ENCODE measurements at places on chromosomes 2 and 18. TPM values are rescaled to one million over a fixed set of nuclear protein-coding genes. Genes with fewer than 3 reads are reported as not detected.

- no peak for DNase-seq
These were observed 3.9 kb upstream of the DHRS9 start for GRCh38 chr2:169065422-169065821.

DNA sequence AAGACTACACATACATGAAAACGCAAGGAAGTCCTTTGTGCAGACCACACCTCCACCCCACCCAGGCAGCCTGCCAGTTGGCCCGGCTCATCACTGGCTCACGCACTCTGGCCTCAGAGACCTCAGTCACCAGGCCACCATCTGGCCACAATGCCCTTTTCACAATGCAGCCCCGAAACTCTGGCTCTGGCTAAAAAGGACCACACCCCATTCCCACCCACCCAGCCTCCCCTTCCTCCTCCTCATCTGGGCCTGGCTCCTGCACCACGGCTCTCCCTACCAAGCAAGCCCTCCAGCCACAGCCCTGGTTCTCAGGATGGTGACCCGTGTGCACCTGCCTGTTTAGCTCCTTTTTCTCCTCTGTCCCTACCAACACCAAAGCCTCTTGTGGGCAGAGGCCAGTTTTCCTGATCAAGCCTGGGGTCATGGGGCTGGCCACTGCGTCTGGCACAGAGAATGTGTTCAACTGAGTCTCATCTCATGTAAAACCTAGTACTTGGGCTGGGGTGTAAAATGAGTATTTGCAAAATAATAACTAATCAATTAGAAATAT lies 7.4 kb downstream of the HDAC4 start:
- no peak for DNase-seq

INPP5D gene
- 29.1 TPM for total RNA-seq

CDH7 gene
- total RNA-seq, result not detected

- DNase-seq, result no peak
These were observed 215.2 kb downstream of the RAD51AP2 start for GRCh38 chr2:17303054-17303453.

FSIP2 gene
- under 0.01 TPM for total RNA-seq

SUMO1 gene
- total RNA-seq, result 46.9 TPM

- DNase-seq, result no peak
These were observed 19.7 kb downstream of the OSBPL6 start for GRCh38 chr2:178213991-178214390.

COLEC12 gene
- 81.3 TPM for total RNA-seq

- DNase-seq, result no peak
These were observed 8.4 kb downstream of the ST8SIA5 start for GRCh38 chr18:46748466-46748865.

DNA sequence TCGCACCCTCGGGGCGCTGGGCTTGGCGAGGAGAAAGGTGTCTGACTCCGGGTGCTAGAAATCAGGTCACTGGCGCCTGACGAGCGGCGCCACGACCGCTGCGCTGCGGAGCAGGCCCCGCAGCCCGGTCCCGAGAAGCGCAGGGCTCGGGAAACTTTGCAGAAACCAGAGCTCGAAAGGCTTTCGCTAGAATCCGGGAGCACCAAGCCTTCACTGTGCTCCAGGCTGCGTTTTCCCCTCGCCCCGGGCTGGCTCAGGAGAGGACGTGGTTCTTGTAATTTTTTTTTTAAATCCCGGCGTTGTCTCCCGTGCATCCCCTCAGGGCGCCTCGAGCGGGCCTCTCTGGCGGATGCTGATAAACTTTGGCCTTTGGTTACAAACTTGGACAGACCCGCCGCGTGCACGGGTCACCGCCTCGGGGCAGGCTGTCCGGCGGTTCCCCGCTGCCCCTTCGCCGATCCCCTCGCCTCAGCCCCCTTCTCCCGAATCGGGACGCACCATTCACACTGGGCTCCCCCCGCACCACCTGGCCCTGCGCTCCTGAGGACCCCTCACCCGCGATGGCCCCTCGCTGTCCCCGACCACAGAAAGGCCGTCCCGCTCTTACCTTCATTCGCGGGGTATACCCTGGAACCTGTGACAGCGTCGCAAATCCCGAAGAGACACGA lies 419 bp downstream of the EPHA4 start:
- peak; percentile 24 for DNase-seq

- DNase-seq, result no peak
These were observed 65.0 kb downstream of the UGGT1 start for GRCh38 chr2:128155970-128156369.

DNA sequence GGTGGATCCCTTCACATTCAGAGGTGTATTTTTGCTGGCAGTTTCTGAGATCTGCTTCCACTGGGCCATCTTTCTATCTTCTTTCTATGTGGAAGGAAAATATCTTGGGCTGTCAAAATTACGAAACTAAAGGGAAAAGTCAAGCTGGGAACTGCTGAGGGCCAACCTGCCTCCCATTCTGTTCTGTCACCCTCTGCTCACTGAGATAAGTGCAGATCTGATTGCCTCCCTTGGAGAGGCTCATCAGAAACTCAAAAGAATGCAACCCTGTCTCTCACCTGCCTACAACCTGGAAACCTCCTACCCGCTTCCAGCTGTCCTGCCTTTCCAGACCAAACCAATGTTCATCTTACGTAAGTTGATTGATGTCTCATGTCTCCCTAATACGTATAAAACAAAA lies 26.5 kb downstream of the RAX start:
- DNase-seq, result no peak

GRCh38 chr2:237863102-237863511 lies 3.7 kb downstream of the RAMP1 start:
- DNase-seq, result peak; percentile 25

SLC4A3 gene
- 3.0 TPM for total RNA-seq

GRCh38 chr2:26519396-26520147 lies 41.6 kb upstream of the OTOF start:
- no peak for DNase-seq

DNA sequence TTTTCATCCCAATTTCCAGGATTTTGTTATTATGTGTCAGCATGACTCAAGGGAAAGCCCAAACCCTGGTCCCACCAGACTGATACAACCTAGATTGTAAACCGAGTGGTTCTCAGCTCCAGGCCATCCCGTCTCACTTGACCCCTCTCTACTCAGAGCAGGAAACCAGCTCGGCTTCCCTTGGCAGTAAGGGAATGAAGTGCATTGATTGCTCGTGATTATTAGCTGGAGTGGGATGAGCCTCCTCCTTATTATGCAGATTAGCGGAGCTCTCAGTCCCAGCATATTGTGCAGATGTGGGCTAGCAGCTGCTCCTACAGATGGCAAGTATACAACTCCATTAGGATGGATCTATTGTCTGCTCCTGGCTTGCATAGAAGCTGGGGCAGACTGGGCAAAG lies 167.6 kb downstream of the LNPK start:
- no peak for DNase-seq

C1QL2 gene
- total RNA-seq, result not detected

MC4R gene
- total RNA-seq, result not detected

VIT gene
- total RNA-seq, result 3.9 TPM

- DNase-seq, result peak; percentile 76
These were observed 249.4 kb upstream of the CTAGE1 start for GRCh38 chr18:22667156-22667555.

L3MBTL4 gene
- total RNA-seq, result 13.2 TPM

DNA sequence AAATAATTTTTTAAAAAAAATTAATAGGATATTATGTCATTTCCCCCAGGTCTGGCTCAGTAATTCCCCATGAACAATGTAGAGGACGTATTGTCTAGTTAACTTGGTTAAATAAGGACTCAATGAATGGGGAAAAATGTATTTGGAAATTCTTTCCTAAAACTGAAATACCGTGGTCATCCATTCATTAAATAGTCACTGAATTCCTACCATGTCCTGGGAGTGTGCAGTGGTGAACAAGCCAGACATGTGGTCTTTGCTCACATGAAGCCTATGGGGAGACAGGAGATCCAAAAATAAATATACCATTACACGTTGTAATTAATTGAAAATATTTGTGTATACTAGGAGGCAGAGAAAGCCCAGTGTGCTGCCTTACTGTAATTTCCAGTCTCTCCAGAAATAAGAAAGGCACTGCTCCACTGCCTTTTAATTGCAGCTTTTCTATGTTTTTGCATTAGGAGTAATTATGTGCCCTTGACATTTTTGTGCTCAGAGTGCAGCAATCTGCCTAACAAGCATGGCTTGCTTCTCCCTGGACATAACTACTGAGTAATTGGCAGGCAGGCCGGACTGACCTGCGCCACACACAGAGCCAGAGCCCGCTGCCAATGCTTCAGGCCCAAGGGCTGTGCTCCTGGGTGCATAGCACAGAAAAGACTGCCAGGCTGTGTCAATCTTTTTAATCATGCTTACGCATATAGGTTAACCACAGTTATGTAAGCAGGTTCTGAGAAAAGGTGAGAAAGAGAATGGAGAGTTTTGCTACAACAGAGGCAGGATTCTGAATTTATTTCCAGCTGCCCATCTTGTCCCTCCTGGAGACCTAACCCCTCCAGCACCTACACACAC lies 22.2 kb upstream of the TTC39C start:
- no peak for DNase-seq

DNA sequence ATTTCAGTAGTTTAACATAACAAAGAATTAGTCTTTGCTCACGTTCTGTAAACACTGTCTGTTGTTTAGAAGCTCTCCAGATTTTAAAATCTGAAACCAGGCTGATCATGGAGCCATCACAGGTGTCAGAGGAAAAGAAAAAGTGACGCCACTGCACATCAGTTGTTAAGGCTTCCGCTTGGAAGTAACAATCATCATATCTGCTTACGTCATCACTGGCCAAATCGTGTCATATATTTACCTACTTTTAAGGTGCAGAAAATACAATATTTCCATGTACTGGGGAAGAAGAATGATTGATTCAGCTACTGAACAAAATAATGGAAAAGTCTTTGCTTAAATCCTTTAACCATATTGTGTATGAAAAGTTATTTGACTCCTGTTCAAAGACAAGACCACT lies 382.6 kb upstream of the MC4R start:
- DNase-seq, result no peak

DNA sequence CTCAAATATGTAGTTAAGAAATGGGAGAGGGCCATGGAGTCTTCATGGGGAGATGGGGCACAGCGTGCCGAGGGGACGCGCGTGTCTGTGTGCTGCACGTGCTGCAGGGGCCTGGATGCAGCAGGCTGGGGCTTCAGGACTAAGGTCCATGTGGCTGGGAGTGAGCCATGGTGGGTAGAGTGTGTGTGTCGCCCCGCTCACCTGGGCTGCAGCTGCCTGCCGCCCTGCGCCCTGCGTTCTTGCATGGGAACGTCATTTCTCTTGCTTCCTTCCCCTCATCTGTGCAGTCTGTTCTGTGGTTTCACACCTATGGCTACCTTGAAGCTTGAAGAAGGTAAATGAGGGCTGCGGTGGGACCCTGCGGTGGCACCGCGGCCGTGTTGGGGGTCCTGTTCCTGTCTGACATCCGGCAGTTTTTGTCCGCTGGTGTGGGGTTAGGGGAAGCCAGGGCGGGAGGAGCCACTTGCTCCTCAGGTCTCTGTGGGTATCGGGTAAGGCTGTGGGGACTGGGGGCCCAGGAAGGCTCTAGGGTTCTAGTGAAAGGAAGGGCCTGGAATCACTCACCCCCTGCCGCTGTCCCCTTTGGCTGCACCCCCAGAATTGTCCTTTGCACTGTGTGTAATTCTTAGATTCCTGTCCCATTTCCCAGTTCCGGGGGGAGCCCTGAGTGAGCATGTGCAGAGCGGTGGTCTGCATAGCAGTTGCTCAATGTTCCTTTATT lies 54.1 kb upstream of the HS6ST1 start:
- peak; percentile 14 for DNase-seq
